Adipocyte (in vitro differentiated cells): ENCODE measurements at places on chromosomes 2 and 18.

DNA sequence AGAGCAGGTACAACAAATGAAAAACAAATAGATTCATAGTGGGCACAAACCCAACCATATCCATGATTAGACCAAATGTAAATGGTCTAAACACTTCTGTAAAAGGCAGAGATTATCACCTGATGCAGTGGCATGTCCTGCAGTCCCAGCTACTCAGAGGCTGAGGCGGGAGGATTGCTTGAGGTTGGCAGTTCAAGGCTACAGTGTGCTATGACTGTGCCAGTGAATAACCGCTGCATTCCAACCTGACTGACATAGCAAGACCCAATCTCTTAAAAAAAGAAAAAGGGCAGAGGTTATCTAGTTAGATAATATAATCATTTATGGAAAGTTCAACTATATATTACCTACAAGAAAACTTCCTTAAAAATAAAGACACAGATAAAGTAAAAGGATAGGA, 21.3 kb upstream of the SLC3A1 start:
- no peak for DNase-seq

GRCh38 chr2:153871231-153872221, at the start of gene GALNT13:
Gene GALNT13, plus strand, starts transcription at chr2:153871922.
- no peak for DNase-seq

- DNase-seq = peak; percentile 78
These were observed 32.7 kb downstream of the COX7A2L start for GRCh38 chr2:42328148-42328833.

- peak; percentile 85 for DNase-seq
These were observed 19.7 kb downstream of the CLUL1 start for GRCh38 chr18:616380-616995.

- DNase-seq = peak; percentile 32
These were observed 68.1 kb upstream of the CTAGE1 start for GRCh38 chr18:22485808-22486244.

DNA sequence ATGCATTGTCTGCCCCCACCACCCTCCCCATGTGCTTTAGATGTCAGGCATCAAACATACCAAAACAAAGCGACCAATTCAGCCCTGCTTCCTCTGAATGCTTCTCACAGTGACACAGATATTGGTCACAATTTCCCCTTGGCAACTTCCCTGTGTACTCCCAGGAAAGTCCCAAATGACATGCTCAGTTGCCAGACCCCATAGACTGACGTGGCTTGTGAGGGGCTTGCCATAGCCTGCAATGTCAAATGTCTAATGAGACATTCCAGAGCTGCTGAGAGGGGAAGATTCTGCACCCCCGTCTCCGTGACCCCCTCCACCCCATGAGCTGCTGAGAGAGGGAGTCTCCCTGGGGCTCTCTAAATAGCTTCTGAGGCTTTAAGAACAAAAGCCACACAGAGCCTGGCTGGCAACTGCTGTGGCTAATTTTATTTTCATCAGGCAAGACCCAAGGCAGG, 47.3 kb downstream of the RFTN2 start:
- DNase-seq = peak; percentile 19

GRCh38 chr2:206615417-206616089, 26.7 kb upstream of the FAM237A start:
- DNase-seq = no peak

- DNase-seq = no peak
These were observed 66.6 kb upstream of the ZEB2 start for GRCh38 chr2:144586476-144586875.

DNA sequence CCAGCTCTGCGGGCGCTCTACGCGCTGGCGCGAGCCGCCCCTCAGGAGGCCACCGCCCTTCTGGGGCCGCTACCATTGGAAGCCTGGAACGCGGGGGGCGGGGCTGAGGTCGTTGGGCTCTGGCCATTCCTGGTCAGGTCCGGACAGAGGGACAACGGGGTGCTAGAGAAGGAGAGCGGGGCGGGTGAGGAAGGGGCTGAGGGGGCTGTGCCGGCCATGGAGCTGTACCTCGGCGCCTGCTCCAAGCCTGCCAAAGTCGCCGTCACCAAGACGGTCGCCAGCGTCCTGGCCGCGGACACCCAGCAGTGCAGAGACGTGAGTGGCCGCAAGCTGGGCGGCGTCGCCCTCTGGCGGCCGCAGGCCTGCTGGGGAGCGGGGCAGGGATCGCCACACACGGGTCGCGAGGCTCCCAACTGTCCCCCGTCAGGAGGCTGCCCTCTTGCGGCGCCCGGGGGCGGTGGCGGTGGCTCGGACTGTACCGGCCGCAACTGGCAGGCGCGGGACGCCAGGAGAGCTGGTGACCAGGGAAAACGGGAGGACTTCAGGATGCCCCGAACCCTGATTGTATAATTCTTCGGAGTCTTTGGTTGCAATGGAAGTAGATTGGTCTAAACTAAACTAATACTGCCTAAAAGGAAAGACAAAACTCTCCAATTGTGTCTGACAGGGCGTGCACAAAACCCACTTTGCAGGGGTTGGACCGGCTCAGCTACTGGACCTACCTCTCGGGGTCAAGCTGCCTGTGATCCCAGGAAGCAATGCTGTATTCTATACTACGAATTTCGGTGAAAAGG, at the start of gene FSIP2:
Gene FSIP2, plus strand, starts transcription at position 126 of the 794 bp plus-strand sequence. Its CDS starts 91 bp downstream, at position 217.
- peak; percentile 84 for DNase-seq

GRCh38 chr18:62457877-62458276, 64.9 kb upstream of the ZCCHC2 start:
- no peak for DNase-seq

- no peak for DNase-seq
These were observed 115.5 kb downstream of the AGAP1 start for GRCh38 chr2:235609321-235609720.

GRCh38 chr2:45651415-45652089, at the start of gene PRKCE:
Gene PRKCE, plus strand, starts transcription at chr2:45651675.
- peak; percentile 63 for DNase-seq

GRCh38 chr2:240997141-240997855, 1.1 kb upstream of the SNED1 start:
- DNase-seq = no peak

GRCh38 chr18:2412281-2412680, 159.0 kb downstream of the METTL4 start:
- no peak for DNase-seq

DNA sequence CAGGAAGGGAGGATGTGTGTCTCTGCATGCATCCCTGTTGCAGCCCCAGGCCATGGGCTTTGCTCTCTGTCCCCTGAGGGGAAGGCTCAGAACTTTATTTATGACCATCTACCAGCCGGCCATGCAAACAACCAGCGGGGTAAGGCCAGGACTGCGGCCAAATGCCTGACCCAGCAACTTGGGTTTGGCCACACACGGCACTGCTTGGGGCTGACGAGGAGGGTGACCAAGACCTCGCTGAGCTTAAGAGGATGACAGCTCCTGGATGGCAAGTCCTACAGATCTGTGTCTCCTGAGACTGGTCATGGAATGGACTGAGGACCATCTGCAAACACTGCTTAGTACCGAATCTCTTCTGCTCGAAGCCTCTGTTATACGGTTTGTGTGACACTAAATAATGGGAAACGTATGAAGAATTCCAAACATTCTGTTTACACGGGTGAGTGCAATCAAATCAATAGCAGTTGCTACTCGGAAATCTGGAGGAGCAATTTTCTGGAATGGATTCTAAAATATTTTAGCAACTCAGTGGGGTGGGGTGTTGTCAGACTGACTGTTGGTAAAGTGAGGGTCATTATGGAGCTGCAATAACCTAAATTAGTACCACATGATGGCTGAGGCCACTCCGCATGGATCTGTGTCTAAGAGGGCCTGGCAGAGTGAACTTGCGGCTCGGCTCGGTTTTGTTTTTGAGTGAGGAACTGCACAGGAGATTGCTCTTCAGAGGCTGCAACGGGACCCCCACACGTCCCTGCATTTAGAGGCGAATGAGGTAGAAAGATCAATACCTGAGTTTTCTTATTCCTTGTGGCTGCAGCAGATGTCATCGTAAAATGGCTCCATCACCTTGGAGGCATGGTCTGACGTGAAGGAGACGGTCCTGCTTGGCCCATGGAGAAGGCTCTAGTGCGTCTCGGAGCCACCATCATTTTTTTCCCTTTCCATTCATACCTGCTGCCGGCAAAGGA, 26.6 kb downstream of the TMEM18 start:
- DNase-seq = peak; percentile 86

DNA sequence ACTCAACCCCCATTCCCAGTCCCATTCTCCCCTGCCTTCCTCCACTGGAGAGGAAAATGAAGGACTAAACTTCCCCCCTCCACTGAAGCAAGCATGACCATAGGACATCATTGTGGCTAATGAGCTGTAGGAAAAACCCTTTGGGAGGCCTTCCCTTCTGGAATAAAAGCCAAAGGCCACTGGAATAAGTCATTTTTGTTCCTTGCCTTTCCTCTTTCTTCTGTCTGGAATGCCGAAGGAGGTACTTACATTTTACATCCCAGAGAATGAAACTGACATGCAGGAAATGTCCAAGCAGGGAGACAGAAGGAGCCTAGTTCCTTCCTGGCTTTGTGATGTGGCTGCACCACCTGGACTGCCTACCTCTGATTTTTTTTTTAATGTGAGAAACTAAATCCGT, 9.1 kb upstream of the PTPRM start:
- no peak for DNase-seq

DNA sequence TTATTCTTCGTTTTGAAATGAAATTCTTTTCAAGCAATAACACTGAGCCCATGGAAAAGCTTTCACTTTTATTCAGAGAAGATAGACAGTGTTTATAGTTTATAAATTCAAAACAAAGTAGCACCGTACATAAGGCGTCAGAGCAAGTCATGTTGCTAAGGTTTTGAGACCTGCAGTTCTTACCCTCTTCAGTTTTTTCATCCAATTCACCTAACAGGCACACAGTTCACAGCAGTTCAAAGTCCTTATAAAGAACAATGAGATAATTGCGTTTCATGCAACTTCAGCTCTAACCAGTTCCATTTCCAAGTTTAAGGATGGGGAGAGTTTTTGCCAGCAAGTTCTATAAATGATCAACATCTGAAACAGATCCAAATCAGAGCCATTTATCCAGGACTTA, 96.7 kb downstream of the ARHGAP15 start:
- no peak for DNase-seq

GRCh38 chr2:185567196-185567595, 171.4 kb upstream of the FSIP2 start:
- no peak for DNase-seq

DNA sequence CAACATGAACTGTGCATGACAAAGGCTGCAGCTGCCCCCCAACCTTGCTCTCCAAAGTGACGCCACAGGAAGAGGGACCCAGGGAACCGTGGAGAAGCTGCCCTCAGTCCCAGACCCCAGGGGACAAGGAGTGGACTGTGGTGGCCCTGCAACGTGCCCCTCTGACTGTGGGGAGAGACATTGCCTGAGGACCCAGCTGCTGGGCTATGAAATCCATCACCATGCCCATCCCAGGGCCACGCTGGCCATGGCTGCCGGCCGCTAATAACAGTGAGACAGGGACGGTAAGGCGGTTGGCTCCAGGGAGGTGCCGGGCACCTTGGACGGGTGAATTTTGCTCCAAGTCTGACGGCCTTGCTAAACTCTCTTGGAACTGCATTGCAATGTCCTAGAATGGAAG, 211.3 kb upstream of the HDAC4 start:
- no peak for DNase-seq

GRCh38 chr2:113136828-113137775, 9.7 kb downstream of the IL1RN start:
- peak; percentile 79 for DNase-seq

DNA sequence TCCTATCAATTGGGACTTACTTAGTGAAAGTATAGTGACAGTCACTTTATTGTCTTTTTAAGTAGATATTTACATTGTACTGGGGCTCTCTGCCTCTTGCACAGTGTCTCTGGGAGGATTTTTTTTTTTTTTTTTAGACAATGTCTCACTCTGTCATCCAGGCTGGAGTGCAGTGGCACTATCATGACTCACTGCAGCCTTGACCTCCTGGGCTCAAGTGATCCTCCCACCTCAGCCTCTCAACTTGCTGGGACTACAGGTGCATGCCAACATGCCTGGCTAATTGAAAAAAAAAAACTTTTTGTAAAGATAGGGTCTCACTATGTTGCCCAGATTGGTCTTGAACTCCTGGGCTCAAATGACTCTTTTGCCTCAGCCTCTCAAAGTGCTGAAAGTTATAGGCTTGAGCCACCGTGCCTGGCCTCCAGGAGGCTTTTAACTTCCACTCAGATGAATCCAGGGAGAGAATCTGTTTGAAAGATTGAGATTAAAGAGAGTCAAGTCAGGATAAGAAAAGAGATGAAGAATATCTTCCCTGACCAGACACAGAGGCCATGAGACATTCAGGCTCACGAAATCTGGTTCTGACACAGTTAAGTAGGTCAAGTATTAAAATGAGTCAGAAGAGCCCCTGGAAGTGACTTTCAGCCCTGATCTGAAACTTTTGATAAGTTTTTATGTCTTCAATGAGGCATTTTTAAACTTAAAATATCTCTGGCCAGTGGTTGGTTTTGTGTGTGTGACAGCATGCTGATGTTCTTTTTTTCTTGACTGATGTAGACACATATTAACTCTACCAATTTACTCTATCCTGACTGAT, 18.3 kb downstream of the ARHGEF33 start:
- no peak for DNase-seq

DNA sequence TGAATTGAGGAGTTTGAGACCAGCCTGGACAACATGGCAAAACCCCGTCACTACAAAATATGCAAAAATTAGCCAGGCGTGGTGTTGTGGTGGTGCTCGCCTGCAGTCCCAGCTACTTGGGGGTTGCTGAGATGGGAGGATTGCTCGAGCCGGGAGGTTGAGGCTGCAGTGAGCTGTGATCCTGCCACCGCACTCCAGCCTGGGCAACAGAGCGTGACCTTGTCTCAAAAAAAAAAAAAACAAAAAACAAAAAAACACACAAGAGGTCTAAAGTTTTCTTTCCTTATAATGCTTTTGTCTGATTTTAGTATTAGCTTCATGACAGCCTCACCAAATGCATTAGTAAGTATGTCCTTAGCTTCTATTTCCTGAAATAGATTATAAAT, 43.1 kb downstream of the VPS54 start:
- DNase-seq = no peak

- no peak for DNase-seq
These were observed 3.7 kb upstream of the ASIC4 start for GRCh38 chr2:219510512-219511135.

DNA sequence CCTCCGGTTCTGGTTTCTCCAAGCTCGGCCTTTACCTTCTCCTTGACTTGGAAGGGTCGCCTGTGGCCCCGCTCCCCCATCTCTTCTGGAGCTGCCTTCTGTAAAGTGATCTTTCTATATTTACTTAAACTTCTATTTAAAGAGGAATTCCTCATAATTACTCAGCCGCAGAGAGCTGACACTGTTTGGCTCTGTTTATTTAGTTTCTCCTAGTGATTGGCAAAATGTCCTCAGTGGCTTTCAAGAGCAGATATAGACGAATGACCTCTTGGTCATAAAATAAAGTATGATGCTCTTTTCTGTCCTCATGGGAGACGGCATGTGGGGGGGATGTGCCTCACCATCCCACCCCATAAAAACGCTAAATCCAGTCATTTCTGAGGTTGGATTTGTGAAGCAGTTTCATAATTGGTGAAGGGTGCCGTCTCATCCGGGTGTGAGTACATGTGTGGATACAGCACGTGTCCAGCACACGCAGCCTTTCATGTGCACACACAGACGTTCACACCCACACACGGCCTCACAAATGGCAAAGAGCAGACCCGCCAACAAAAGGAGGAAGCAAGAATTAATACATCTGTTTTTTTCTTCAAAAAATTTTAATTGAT, 43.4 kb upstream of the SMAD7 start:
- DNase-seq = peak; percentile 74
